Glutamatergic neuron (in vitro differentiated cells): ENCODE measurements at places on chromosomes 6 and 20. TPM values are rescaled to one million over a fixed set of nuclear protein-coding genes. Genes with fewer than 3 reads are reported as not detected.

DNA sequence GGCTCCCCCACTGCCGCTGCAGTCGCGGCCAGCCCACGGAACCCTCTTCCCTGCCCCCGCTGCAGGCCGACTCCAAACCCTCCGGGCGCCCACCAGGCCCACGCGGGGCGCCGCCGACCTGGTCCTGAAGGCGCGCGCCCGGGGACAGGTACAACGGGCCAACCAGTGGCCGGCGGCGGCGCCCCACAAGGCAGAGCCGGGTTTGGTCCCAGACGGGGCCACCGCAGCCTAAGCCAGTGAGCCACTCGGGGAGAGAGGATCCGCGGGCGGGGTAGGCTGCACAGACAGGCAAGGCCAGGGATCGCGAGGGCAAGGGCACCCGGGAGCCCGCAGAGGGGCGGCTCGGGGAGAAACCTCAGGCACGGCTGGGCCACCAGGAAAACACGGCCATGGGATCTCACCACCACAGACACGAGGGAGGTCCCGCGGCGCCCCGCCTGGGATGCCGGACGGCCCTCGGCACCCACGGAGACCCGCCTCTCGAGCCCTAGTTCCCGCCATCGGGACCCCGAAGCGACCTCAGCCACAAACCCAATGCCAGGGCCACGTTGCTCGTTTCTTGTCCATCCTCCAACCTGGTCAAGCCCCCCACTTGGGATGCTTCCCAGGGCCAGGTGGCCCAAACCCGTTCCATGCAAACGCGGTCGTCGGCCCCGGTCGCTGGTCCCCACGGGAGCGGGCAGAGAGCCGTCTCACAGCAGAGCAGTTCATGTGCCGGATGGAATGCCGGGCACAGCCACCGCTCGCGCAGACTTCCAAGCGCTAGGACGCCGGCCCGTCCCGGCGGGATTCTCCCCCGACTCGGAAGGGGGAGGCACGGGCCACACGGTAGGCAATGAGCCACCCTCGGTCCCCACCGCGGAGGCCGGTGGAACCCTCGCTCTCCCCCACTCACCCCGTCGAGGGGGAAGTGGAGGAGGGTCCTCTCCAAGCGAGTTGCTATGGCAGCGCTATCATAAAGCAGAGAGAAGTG, 1956.6 kb upstream of the DEFB115 start:
- peaks cover 34% of the 10 kb centered on the region for H3K36me3 ChIP-seq
- H3K4me3 ChIP-seq = no peak overlapping the region
- peaks cover 28% of the 10 kb centered on the region for H3K27me3 ChIP-seq
- DNase-seq = no peak

DNA sequence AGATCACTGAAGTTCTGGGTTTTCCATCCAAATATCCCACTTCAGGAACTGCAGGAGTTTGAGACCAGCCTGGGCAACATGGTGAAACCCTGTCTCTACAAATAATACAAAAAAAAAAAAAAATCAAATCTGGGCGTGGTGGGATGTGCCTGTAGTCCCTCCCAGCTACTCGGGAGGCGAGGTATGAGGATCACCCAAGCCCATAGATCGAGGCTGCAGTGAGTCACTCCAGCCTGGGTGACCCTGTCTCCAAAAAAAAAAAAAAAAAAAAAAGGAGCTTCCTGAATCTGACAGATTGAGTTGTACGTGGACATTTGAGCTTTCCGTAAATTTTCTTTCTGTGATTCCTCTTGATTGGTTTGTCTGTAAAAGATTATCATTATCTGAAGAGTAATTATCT, 55.6 kb downstream of the TULP4 start:
- no peak overlapping the region for H3K4me3 ChIP-seq
- peaks cover 11% of the 10 kb centered on the region for H3K36me3 ChIP-seq
- H3K27me3 ChIP-seq = peaks cover 4% of the 10 kb centered on the region
- H3K4me1 ChIP-seq = peaks cover 17% of the 10 kb centered on the region
- H3K27ac ChIP-seq = no peak overlapping the region
- no peak for DNase-seq

GRCh38 chr6:19837511-19838441, 606 bp downstream of the ID4 start:
- no peak overlapping the region for H3K27ac ChIP-seq
- peak overlapping the region; percentile 77 for H3K4me3 ChIP-seq
- H3K27me3 ChIP-seq = peaks cover 1% of the 10 kb centered on the region
- H3K4me1 ChIP-seq = peaks cover 7% of the 10 kb centered on the region
- H3K36me3 ChIP-seq = no peaks in the 10 kb centered on the region

- H3K27ac ChIP-seq = no peak overlapping the region
- no peaks in the 10 kb centered on the region for H3K36me3 ChIP-seq
- no peak for DNase-seq
- H3K4me1 ChIP-seq = no peaks in the 10 kb centered on the region
- H3K4me3 ChIP-seq = no peak overlapping the region
- no peaks in the 10 kb centered on the region for H3K27me3 ChIP-seq
These were observed 315.4 kb upstream of the TBX18 start for GRCh38 chr6:85079761-85080160.

DNA sequence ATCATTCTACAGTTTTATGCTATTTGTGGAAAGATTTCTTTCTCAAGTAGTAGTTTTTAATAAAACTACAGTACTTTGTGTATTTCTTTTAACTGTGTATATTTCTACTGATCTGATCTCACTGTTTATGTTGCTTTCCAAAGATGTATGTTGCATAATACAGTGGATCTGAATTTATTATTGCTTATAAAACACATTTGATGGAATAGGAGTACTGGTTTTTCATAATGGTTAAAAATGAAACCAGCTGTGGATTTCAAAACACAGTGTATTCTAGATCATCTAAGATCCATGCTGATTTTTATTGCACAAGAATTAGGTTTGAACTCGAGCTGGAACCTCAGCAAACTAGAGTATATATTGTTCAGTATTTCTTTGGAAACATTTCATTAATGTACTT, 8.0 kb downstream of the NKX2-4 start:
- peaks cover 15% of the 10 kb centered on the region for H3K27me3 ChIP-seq
- no peak overlapping the region for H3K4me3 ChIP-seq
- H3K36me3 ChIP-seq = no peaks in the 10 kb centered on the region
- H3K4me1 ChIP-seq = peaks cover 8% of the 10 kb centered on the region

DNA sequence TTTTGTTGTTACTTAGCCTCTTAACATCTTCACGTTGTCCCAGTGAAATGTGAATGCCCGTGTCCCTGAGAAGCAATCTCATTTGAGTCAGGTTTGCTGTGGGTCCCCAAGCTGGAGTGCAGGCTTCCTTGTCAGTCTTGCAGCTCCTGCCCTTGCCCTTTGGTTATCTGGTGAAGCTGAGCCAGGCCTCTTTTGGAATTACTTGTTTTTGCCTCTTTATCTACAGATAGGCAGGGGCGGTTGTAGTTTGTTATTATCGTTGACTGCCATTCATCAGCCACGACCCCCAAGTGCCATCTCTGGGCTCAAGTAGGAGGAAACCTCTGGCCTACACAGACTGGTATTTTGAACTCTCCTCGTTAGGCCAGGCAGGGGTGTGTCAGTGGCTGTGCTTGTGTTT, 2.2 kb downstream of the TMEM14C start:
- no peak for DNase-seq
- peaks cover 6% of the 10 kb centered on the region for H3K27me3 ChIP-seq
- H3K27ac ChIP-seq = no peak overlapping the region
- H3K4me1 ChIP-seq = peaks cover 12% of the 10 kb centered on the region

CLPSL1 gene
- total RNA-seq = not detected

MCCD1 gene
- not detected for total RNA-seq

RTEL1 gene
- total RNA-seq = 36.3 TPM
